Left ventricle myocardium inferior (tissue), 1 donor: ENCODE measurements at places on chromosomes 12 and 14.

DNA sequence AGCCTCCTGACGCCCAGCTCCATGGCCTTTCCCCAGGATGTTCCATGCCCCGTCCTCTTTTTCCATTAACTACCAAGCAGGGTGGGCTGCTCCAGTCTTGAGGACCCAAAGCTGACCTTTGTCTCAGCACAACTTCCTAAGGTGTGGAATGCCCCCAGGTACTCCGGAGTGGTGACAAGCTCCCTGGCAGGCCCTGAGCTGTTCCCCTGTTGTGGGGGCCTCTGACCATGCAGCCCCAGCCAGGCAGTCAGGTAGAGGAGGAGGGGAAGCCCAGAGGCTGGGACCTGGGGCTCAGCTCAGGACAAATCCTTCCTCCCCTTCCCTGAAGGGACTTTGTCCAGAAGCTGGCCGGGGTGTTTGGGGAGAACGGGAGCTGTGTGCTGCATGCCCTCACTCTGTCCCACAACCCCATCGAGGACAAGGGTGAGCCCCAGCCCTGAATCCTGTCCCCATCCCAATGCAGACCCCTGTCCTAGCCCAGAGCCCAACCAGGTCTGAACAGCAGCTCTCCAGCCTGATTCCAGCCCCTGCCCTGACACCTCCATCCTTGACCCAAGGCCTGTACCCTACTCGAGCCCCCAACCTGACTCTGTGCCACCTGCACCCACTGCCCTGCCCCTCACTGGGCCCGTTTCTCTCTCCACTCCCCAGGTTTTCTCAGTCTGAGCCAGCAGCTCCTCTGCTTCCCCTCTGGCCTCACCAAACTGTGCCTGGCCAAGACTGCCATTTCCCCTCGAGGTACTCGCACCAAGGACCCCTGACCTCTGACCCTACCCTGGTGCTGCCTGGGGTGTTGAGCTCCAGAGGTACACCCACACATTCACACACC is 4.4 kb downstream of the CARMIL3 start:
- DNase-seq = no peak

DNA sequence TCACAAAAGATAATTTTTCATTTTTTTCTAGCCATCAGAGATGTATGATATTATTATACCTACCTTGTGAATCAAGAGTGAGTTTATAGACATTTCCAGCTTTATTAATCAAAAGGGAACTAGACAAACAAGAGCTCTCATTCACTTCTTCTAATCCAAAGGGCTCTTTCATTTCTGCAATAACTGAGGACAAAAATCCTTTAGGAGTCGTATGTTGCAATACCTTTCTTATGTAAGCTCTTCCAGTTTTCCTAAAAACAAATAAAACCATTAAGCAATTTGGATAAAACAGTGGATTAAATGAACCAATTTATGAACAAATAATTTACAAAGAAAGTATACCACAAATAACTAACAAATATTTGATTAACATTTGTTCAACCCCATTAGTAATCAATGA is 107.1 kb downstream of the CATSPERB start:
- no peak for DNase-seq

- no peak for DNase-seq
Observed at GRCh38 chr14:77903937-77904617, 104.2 kb downstream of the ADCK1 start.

DNA sequence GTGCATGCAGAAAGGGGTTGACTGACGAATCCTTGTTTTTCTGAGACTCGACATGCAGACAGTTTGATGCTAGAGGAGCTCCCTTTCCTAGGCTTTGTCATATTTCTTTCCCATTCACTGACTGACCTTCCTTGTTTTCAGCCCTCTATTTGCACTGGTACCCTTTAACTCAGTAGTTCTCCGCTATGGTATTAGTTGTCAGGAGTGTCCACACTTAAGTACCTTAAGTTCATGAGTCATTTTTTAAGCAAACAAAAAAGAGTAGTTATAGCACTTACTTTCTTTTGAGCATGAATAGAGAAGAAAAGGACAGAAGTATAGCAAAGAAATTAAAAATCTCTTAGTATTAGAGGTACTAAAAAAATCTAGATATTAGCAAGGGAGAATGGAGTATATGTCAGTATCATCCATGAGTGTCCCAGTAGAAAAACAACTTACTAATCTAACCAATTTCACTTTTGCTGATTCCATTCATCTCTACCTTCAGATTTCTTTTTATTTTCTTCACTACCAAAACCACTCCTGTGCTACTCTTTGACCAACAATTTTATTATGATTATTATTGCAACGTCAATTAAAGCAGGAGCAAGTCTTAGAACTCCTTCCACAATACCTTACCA is 8.3 kb downstream of the ATP2B1 start:
- DNase-seq = no peak

DNA sequence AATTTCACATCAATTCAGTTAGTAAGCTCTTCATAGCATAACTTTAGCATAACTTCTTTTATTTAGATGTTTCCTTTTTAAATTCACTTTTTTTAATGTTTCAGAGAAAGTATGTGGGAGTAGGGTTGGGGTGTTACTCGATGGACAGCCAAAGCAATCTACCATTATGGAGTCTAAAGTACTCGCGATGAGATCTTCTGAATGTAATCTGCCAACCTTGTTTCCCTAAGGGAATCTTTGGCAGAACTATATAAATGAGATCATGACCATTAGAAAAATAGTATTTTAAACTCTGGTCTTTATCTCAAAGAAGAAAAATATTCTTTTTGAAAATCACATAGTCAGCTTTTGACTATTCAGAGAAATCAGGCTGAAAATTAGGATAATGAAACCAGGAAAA is 103.9 kb downstream of the BBS10 start:
- DNase-seq = no peak

- no peak for DNase-seq
Observed at GRCh38 chr14:44663136-44663535, 156.1 kb upstream of the FSCB start.

DNA sequence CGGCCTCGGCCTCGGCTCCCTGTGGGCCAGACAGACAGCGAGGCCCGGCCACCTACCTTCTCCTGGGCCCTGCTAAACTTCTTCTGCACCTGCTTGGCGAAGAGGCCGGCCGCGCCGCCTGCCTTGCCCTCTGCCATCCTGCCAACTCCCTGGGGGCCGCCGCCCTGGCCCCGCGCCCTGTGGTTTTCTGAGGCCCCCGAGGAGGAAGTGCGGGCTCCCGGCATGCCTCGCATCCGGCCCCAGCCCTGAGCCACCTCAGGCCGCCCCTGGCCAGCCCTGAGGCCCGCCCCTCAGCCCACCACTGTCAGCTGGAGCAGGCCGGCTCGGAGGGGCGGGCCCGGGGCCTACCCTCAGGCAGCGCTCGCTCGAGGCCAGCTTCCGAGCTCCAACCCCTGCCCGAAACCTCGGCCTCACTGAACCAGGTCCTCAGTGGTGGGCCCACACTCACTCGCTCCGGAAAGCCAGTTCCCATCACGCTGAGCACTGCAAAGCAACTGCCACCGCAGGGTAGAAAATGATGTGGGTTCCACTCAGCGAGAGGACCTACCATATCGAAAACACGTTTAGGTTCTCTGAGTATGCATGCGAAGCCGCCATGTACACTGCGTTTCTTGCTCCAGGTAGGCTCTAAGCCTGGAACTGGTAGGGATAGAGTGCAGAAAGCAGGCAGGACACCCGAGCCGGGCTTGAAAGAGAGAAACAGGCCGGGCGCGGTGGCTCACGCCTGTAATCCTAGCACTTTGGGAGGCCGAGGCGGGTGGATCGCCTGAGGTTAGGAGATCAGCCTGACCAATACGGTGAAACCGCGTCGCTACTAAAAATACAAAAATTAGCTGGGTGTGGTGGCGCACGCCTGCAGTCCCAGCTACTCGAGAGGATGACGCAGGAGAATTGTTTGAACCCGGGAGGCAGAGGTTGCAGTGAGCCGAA is at the start of gene BIN2:
Gene BIN2 (minus strand): TSS at position 209 of the 930 bp plus-strand sequence. CDS start 72 bp downstream, at position 137.
- peak; percentile 56 for DNase-seq

DNA sequence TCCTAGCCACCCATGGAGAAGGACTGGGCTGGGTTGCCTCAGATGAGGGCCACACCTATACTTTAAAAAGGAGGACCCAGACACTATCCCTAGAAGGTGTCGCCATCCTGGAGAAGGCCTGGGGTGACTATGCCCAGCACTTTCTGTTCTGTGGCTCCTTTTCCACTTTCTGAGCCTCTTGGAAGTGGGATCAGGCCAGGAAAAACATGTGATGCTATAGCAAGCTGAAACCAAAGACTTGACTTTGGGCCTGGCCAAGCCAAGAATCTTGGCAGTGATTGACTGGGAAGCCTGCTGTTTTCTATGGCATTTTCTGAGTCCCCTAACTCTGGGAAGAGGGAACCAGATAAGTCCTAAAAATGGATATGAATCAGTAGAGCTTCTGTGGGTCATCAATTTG is 332.3 kb downstream of the ZFP36L1 start:
- no peak for DNase-seq

DNA sequence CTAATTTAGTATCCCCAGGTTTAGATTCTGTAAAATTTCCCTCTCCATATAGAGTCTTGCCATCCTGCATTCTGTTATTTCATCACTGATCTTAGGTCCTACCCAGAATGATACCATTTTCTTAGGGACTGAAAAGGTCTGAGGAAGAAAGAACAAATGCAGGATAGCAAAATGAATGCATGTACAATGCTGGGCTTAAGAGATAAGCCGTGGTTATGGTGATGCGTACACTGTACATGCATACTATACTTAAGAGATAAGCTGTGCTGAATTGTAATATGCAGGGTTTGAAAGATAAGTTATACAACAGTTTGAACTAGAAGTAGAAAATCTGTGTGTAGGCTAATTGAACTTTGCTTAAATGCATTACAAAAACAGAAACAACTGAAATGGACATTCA is 416.2 kb downstream of the C12orf50 start:
- DNase-seq = no peak

DNA sequence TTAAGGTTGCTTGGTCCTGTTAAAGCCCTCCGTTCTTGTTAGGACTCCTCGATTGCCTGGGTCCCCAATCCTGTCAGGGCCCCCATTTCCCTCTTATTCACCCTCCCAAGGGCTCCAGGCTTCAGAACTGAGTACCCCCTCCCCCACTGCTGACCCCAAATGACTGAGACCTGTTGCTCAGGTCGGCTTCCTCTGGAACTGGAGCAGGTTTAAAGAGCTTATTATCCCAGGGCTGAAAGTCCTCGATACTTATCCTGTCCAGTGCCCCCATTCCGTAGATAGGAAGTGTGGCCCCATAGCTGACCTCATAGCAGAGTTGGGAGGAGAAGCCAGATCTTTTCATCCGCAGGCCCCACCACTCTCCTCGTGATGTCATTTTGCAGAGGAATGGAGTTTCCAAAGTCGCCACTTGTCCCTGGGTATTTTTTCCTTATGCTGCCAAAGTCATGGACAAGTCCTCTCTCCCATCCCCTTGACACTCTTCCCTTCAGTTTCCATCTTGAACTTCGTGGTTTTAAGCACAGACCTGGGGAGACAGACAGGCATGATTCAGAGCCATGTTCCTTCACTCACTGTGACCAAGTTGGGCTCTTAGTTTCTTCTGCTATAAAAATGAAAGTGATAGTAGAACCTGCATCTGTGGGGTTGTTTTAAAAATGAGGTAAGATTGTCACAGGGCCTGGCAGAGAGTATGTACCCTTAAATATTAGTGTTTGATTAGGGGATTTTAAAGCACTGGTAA is 1.2 kb downstream of the USP30 start:
- no peak for DNase-seq

- DNase-seq = no peak
Observed at GRCh38 chr12:77686760-77687159, 143.9 kb upstream of the NAV3 start.

GRCh38 chr12:77599782-77600467 is 230.8 kb upstream of the NAV3 start:
- DNase-seq = no peak

DNA sequence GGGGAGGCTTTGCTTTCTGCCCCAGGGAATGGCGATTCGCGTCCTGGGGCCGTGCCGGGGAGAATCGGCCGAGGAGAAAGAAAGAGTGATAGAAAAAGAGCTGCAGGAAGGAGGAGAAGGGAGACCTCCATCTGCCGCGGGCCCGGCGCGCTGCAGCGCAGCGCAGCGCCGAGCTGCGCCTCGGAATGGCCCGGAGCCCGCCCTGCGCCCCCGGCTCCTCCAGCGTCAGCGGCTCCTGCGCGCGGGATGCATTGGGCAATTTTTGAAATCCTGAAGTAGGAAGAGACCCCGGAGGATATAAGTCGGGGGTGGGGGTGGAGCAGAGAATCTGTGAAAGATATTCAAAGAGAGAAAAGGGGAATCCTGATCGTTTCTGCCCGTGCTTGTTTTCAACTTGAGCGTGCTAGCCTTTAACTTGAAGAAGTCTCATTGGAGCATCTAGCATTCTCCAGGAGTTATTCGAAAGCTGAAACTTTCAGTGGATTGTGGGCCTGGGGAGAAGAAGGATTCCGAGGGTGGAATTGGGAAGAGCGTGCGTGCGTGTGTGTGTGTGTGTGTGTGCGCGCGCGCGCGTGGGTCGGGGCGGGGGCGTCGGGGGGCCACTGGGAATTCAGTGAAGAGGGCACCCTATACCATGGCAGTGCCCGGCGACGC is 441 bp downstream of the PDE3A start:
- peak; percentile 27 for DNase-seq

GRCh38 chr12:15546102-15546701 is 223.9 kb downstream of the PTPRO start:
- DNase-seq = no peak

DNA sequence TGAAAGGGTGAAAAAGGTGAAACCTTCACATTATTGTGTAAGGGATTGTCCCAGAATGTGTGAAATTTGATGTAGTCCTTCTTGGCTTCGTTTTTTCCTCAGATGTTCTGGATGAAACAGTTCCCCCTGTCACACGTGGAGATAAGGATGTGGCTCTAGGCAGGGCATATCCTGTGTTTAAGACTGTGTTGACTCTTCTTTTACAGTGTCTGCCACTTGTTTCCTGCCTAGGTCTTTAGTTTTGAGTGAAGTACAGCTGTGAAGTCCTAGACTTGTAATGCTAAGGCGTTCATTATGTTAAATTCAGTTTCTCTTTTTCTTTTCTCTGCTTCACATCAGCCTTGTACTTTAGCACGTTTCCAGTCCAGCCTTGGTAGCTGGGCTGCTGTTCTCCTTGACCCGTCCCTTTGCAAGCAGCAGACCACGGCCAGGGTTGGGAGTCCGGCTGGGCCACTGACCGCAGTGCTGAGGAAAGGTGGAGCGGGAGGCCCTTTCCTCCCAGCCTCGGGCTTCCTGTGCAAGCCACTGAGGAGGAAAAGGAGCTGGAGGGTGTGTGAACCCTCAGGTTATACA is 59.1 kb downstream of the RASSF3 start:
- peak; percentile 59 for DNase-seq
